GM23338 (cell line): ENCODE measurements at places on chromosomes 4 and X. TPM values are rescaled to one million over a fixed set of nuclear protein-coding genes. Genes with fewer than 3 reads are reported as not detected.

DNA sequence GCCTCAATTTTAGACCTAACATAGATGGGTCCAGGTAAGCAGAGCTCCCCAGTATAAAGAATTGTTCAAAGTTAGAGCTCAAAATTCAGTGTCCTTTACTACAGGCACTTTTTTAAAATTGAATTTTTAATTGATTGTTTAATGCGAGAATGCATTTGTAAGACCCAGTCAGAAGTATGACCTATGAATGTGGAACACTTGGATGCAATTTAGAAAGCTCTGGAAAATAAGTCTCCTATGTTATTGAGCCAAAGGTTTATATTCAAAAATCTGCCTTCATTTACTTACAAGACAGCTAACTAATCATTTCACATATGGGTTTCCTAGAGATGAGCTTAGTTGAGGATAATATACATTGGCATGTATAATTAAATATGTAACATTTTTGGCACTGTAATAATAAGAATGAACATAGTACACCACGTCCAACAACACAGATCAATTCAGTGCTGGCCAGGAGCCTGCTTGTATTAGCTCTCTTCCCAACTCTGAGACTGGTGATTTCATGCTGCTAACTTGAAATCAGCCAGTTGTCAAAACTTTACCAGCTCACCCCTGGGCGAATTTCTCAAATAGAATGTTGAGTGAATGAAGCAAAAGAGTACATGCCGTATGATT is 197.2 kb upstream of the NPY2R start:
- no peak overlapping the region for H3K4me3 ChIP-seq
- no peaks in the 10 kb centered on the region for H3K36me3 ChIP-seq
- DNase-seq = no peak
- no peak overlapping the region for H3K27ac ChIP-seq
- peaks cover 1% of the 10 kb centered on the region; the same call in 1 of the 2 replicates for H3K4me1 ChIP-seq

GRCh38 chrX:72060196-72060920 is 71.4 kb downstream of the RTL5 start:
- peaks cover 7% of the 10 kb centered on the region; the same call in 1 of the 2 replicates for H3K4me1 ChIP-seq
- peak; percentile 76 for DNase-seq
- no peak overlapping the region for H3K4me3 ChIP-seq
- no peaks in the 10 kb centered on the region for H3K36me3 ChIP-seq

GRCh38 chr4:128660361-128661215 is 148.9 kb upstream of the JADE1 start:
- DNase-seq = no peak
- no peaks in the 10 kb centered on the region for H3K27me3 ChIP-seq
- H3K4me1 ChIP-seq = no peaks in the 10 kb centered on the region; the same call in none of the 2 replicates

GRCh38 chr4:78945651-78946179 is 6.5 kb upstream of the PAQR3 start:
- no peaks in the 10 kb centered on the region for H3K36me3 ChIP-seq
- H3K4me3 ChIP-seq = no peak overlapping the region
- peaks cover 4% of the 10 kb centered on the region for H3K27me3 ChIP-seq

DNA sequence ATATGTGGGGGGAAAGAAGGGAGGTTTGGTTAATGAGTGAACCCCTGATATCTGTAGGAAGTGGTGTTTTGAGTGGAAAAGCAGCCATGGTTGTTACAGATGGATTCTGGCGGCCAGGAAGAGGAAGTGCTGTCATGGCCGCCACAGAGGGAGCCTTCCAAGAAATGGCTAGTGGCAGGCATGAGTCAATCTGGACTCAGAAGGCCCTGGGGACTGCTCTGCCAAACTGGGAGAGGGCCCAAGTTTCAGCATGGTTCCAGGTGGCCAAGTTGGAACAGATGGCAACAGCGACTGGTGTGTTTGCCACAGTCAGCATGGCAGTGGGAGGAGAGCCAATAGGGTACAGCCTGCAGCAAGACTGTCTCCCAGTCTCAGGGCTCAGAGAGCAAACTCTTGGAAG is 32.5 kb downstream of the ETDB start:
- no peak for DNase-seq
- H3K4me1 ChIP-seq = no peaks in the 10 kb centered on the region
- H3K27me3 ChIP-seq = no peaks in the 10 kb centered on the region
- H3K27ac ChIP-seq = no peak overlapping the region
- H3K4me3 ChIP-seq = no peak overlapping the region

GRCh38 chr4:174423257-174423944 is 98.9 kb downstream of the HPGD start:
- H3K4me1 ChIP-seq = no peaks in the 10 kb centered on the region
- no peaks in the 10 kb centered on the region for H3K27me3 ChIP-seq
- no peak overlapping the region for H3K27ac ChIP-seq
- H3K4me3 ChIP-seq = no peak overlapping the region
- H3K36me3 ChIP-seq = no peaks in the 10 kb centered on the region

- no peaks in the 10 kb centered on the region for H3K27me3 ChIP-seq
- no peaks in the 10 kb centered on the region for H3K4me1 ChIP-seq
- no peak overlapping the region for H3K4me3 ChIP-seq
- DNase-seq = no peak
- no peaks in the 10 kb centered on the region for H3K36me3 ChIP-seq
- no peak overlapping the region for H3K27ac ChIP-seq
Observed at GRCh38 chr4:103050736-103051436, 25.7 kb downstream of the SLC9B2 start.

The DMP1 gene
- not detected in 2 replicates for total RNA-seq

The IL1RAPL2 gene
- total RNA-seq = 0.78 and 0.80 TPM in 2 replicates

The PRRG1 gene
- 7.0 and 10.8 TPM in 2 replicates for total RNA-seq

The CD40LG gene
- not detected in 2 replicates for total RNA-seq

The PRR32 gene
- total RNA-seq = not detected in 2 replicates
